CD4-positive, CD25-positive, alpha-beta regulatory T cell (primary cell): ENCODE measurements at places on chromosomes 13 and 19. TPM values are rescaled to one million over a fixed set of nuclear protein-coding genes. Genes with fewer than 3 reads are reported as not detected.

The WDR62 gene
- polyA plus RNA-seq, result not detected

GRCh38 chr13:46050771-46051170 lies 1.8 kb downstream of the ZC3H13 start:
- no peak for DNase-seq

The CEACAM7 gene
- polyA plus RNA-seq, result not detected

GRCh38 chr19:46495786-46496099 lies at the start of gene PNMA8B:
Gene PNMA8B (minus strand): TSS chr19:46495867. CDS start chr19:46495465, 402 bp downstream.
- DNase-seq, result peak; percentile 44

The TMIGD2 gene
- 4.8 TPM for polyA plus RNA-seq
